Amniotic stem cell (primary cell): ENCODE measurements at places on chromosomes 1 and 21.

- DNase-seq = no peak
Measured at GRCh38 chr1:183274836-183275235, 88.8 kb downstream of the LAMC2 start.

- DNase-seq = peak; percentile 93
Measured at GRCh38 chr1:117093091-117093534, 28.4 kb downstream of the TRIM45 start.

DNA sequence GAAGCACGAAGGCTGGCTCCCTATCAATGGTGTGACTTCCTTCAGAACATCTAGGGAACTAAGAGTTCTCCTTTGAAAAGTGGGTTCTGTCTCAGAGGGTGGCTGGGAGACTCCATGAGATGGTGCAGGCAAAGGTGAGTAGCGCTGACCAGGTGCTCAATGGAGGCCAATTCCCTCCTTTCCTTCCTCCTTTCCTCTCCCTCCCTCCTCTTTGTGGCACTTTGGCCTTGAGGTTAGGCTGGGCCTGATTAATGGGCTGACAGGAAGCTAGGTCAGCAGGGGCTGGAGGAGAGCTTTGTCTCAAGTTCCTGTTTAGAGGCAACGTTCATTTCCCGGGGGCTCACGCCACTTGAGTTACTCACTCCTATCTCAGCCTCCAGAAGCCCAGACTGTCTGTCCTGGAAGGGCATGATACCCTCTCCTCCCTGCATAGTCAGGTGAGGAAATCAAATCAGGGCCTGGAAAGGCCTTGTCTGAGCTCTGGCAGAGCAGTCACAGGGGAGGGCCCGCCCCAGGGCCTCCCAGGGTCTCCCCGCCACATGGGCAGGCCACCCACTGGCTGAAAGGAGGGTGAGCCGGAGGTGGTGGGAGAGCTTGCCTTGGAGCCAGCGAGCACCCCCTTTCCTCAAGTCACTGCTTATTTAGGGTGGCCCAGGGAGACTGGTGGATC is 58.4 kb upstream of the SSBP3 start:
- no peak for DNase-seq

- DNase-seq = no peak
Measured at GRCh38 chr1:206706298-206706791, 21.6 kb downstream of the MAPKAPK2 start.

DNA sequence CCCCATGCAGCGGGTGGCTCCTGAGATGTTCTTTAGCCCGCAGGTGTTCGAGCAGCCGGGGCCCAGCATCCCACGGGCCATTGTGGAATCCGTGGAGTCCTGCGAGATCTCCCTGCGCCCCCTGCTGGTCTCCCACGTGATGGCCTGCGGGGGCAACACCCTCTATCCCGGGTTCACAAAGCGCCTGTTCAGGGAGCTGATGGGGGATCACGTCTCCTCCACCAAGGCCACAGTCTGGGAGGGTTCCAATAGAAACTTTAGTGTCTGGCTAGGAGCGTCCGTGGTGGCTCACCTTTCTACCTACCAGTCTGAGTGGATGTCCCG is 71.0 kb downstream of the ACTL8 start:
- DNase-seq = no peak

- DNase-seq = no peak
Measured at GRCh38 chr1:33235521-33235920, 20.8 kb upstream of the ZNF362 start.
